ENCODE measurements at places on chromosomes 4 and X. TPM values are rescaled to one million over a fixed set of nuclear protein-coding genes. Genes with fewer than 3 reads are reported as not detected.

- no peak for DNase-seq
These were observed 32.3 kb upstream of the AFAP1 start for GRCh38 chr4:7971881-7972500.

Gene PLK4
- 5.6 TPM for total RNA-seq

- DNase-seq, result no peak
These were observed 169.2 kb downstream of the GRIA2 start for GRCh38 chr4:157389741-157390140.

Gene AKAP17A
- 30.8 TPM for total RNA-seq

GRCh38 chr4:19002170-19002569, 980.6 kb upstream of the LCORL start:
- DNase-seq, result peak; percentile 23

GRCh38 chr4:89307446-89308160, at the start of gene GPRIN3:
GPRIN3 (minus strand) TSS chr4:89307800; CDS start chr4:89250110, 57,690 bp downstream.
- DNase-seq, result peak; percentile 96

- DNase-seq, result no peak
These were observed 448.5 kb downstream of the TRAM1L1 start for GRCh38 chr4:116636917-116637316.

Measured in glutamatergic neuron (in vitro differentiated cells).